ENCODE measurements at places on chromosomes 2 and 18.
A peak's percentile ranks its signal among the peaks of the same experiment; 100 is the strongest.

GRCh38 chr2:227179988-227180685 lies 15.7 kb downstream of the COL4A3 start:
- peak; percentile 14 for DNase-seq

GRCh38 chr2:42784204-42784880 lies 8.0 kb downstream of the HAAO start:
- DNase-seq = peak; percentile 3

- no peak for DNase-seq
Observed at GRCh38 chr18:3648200-3648599, 198.2 kb downstream of the TGIF1 start.

DNA sequence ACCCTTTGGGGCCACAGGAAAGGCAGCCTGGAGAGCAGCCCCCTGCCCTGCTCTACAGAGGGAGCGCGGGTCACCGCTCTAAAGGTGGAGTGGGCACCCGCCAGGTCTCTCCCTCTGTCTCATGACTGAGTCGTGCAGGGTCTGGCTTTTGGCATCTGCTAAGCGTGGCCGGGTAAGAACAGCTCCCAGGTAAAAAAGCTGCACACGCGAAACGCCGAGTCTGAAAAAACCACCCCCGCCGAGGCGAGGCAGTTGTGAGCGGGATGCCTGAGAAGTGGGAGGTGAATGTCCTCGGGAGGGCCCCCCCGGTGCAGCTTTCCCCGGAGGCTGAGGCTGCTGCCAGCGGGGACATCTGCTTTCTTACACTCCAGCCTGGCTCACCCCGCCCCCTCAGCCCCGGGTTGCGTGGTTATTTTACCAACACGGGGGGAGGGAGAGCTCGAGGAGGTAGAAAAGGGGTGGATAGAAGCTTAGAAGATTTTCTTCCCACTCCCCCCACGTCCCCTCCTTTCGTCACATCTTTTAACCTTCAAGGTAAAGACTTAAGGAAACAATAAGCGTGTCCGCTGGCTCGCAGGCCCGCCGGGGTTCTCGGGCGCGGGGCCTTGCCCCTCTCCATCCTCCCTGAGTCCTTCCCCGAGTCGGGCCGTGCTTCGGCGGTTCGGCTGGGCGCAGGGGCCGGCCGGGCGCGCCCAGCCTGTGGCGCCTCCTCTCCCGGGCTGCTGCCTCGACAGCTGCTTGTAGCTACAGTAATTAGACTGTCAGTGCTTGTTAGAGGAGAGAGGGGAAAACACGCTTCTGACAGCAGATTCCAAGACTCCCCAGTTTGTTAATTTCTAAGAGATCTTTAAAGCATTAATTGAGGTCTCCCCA lies 70.6 kb upstream of the PSMD14 start:
- peak; percentile 75 for DNase-seq

GRCh38 chr2:98773169-98773568 lies 42.2 kb upstream of the MGAT4A start:
- DNase-seq = no peak

- DNase-seq = peak; percentile 64
Observed at GRCh38 chr2:55311444-55311870, 42.4 kb upstream of the MTIF2 start.

DNA sequence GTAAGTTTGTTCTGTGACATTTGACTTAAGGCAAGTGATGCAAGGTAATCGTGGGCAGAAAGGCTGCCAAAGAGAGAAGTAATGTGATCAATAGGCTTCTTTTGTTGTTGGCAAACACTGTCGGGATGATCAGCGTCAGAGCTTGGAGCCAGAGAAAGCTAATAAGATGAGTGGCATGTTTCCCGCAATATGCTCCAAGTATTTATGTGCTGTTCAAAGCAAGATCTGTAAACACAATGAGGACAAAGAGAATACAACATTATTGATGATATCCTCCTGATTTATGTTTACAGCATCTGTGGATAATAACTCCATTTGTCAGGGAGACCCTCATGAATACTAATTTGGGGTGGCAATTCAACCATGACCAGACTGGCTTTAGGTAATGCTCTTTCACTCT lies 603.3 kb downstream of the TDRD15 start:
- DNase-seq = no peak

DNA sequence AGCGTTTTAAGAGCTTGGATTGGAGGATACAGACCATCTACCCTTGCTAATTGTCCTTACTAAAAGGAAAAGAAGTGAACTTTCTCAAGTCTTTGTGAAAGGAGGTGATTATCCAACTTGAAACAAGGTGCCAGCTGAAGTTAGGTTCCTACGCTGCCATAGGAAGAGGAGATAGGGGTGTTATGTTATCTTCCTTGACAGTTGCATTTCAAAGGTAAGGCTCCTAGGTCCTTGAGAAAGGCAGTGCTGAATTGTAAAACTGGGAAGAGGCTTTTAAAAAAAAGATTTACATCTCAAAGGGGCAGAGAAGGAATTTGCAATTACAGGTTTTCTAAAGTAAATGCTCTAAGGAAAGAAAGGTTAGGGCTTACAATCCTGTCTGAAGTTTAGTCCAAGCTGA lies 810.2 kb upstream of the LRATD1 start:
- no peak for DNase-seq

DNA sequence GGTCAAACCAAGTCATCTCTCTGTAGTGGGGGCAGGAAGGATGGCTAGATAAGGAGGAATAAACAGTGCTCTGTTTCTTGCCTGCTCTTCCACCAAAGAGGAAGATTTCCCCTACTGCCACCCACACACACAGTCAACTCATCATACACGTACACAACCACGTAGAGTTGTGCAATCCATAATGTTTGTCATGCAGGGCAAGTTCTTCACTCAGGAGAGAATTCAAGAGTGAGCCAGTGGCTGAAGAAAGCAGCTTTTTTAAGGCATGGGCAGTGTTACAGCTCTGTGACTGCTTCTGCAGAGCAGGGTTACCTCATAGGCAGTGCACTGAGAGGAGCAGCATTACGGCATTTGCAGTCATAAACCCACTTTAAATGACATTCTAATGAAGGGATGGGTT lies 283.0 kb downstream of the RND3 start:
- peak; percentile 68 for DNase-seq

DNA sequence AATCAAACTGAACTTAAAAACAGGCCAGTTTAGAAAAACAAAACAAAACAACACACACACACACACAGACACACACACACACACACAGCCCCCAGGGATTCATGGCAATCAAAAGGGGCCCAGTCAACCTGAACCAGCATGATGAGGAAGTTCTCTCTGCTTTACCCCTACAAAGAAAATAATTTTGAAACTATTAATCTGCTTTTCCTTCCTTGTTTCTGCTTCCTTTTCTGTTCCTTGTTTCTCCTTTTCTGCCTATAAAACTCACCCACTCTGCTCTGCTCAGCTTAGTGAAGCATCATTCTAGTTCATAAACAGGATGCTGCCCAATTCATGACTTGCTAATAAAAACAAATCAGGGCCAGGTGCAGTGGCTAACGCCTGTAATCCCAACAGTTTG lies 203.1 kb downstream of the RAB3GAP1 start:
- DNase-seq = no peak

GRCh38 chr2:28465148-28465885 lies 30.5 kb upstream of the PLB1 start:
- DNase-seq = no peak

DNA sequence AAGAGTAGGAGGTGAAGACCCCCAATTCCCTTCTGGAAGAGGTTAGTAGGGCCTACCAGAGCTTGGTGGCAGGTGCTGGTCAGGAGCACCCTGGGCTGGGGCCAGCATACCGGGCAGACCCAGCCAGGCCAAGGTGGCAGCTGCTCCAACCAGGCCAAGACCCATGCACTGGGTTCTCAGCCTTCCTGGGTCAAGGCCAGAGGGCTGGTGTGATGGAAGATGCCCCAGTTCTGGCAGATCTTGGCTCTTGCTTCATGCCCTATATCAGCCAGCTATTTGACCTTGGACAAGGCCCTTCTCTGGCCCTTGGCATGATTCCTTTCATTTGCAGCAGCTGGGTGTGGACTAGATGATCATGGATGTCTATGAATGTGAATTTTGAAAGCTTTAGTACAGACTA lies 57.7 kb downstream of the PRKCE start:
- DNase-seq = no peak

DNA sequence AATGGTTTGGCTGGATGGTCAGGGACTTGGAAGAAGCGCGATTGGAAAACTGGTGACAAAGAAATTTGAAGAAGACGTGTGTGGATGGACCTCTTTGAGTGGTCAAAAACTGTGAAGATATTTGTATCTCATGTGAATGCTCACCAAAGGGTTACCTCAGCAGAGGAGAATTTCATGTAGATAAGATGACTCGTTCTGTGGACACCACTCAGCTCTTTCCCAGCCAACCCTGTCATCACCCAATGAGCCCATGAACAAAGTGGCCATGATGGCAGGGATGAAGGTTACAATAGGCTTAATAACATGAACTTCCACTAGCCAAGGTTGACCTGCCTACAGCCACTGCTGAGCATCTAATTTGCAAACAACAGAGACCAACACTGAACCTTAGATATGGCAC lies 248.3 kb downstream of the KCNE4 start:
- no peak for DNase-seq

- no peak for DNase-seq
Observed at GRCh38 chr2:163474889-163475288, 260.9 kb downstream of the FIGN start.

DNA sequence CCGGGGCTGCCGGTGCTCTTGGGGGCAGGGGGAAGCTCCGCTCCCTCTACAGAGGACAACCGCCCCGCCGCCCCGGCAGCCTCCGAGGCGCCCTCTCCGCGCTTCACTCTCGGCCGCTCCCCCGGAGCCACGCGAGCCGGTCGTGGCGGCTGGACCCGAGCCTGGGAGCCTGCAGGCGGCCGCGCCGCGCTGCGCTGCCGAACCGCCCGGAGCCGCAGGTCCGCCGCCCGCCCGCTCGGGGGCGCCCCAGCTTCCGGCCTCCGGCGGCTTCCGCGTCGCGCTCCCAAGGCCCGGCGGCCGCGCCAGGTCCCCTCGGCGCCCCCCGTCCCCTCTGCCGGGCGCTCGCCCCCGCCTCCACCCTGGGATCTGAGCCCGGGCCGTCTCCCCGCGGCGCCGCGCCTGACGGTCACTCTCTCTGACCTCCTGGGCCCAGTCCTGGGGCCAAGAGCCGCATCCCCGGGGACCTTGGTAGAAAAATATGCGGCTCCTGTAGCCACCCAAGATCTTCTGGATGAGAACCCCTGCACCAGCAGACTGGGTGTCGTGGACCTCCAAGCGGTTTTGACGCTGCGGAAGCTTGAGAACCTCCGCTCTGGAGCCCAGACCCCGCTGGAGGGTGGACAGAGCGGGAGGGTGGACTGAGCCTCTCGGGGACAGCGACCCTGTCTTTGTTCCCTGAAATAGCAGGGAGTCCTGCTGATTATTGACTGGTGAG lies 44.3 kb downstream of the SERTAD2 start:
- peak; percentile 94 for DNase-seq

GRCh38 chr2:236753606-236754270 lies 184.1 kb downstream of the ACKR3 start:
- DNase-seq = no peak

DNA sequence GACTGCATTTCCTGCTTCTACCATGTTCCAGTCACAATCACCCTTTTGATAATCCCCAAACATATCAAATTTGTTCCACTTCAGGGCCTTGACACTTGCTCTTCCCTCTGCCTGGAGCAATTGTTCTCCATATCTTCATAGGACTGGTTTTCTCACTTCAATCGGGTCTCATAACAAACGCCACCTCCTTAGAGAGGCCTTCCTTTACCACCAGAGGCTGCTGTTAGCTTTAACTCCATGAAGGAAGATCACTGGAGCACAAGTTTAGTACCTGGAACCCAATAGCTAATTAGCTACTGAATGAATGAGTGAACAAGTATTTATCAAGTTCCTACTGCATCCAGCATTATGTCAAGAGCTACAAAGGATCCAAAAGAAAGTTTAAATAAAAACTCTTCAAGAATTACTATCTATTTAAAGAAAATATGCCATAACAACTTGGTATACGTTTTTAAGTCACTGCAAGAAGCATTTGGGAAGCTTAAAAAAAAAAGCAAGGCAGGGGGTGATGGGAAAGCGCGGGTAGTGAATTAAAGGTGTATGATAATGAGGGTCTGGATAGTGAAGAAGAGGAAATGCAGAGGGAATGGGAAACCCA lies 58.8 kb downstream of the BAZ2B start:
- DNase-seq = peak; percentile 5

- peak; percentile 37 for DNase-seq
Observed at GRCh38 chr2:45675263-45675812, 23.9 kb downstream of the PRKCE start.

DNA sequence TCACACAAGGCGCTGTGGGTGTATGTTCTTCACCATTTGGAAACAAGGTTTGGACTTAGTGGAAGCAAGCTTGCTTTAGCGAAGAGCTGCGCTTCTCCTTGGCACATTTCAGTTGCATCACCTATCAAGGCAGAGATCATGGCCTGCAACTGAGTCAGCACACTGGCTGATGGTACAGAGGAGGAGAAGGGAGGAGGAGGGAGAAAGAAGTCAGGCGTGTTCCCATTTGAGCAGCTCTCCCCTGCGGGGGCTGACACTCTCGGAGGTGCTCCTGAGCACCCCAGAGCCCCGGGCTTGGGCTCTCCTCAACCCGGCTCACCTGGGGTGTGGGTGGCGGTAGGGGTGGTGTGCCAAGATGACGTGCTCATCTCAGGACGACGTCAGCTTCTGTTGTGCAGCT lies 6.0 kb upstream of the SERPINB5 start:
- DNase-seq = no peak

GRCh38 chr2:159798376-159798725 lies 343 bp upstream of the CD302 start:
- no peak for DNase-seq

- no peak for DNase-seq
Observed at GRCh38 chr2:235343869-235344268, 150.0 kb upstream of the AGAP1 start.

DNA sequence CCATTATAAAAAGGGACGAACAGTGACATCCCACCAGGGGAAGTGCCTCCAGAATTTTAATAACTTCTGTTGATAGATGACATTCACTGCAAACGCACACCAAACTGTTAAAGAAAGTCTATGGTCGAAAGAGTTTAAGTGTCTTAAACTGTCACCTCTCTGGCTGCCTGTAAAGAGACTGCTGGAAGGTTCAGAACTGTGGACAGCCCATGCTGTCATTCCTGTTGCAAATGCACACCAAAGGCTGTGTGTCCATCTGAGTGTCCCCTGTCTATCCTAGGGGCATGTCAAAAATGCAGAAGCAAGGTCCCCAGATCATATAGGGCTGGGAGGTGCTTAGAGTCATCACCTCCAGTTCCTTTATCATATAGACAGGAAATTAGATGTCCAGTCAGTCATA lies 171.8 kb downstream of the CYRIA start:
- DNase-seq = no peak

DNA sequence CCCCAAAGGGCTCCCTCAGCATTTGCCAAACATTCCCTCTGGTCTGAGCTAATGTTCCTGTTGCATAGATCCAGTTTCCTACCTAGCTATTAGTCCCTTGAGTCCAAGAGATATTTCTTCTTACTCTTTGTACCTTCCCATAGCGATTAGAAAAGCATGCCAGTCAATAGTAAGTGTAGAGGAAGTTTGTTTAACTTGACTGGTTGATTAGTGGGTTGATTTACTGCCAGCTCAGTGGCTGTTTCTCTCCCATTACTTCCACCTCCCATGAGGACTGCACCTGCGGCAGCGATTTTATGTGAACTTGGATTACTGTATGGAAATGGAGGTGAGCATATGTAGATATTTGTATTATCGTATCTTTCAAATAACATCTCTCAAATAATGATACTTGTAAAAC lies 1748.4 kb upstream of the CELF4 start:
- no peak for DNase-seq

GRCh38 chr2:96325884-96326255 lies 753 bp downstream of the ITPRIPL1 start:
- DNase-seq = no peak

GRCh38 chr2:149627111-149627801 lies 39.7 kb upstream of the MMADHC start:
- DNase-seq = no peak

Data from AG20443 (cell line).